IMR-90 (cell line): ENCODE measurements at places on chromosomes 5 and 9. TPM values are rescaled to one million over a fixed set of nuclear protein-coding genes. Genes with fewer than 3 reads are reported as not detected.

- no peak overlapping the region for H3K4me3 ChIP-seq
- H3K36me3 ChIP-seq = no peaks in the 10 kb centered on the region
- no peak for DNase-seq
- H3K4me1 ChIP-seq = no peaks in the 10 kb centered on the region
Measured at GRCh38 chr9:117303643-117304230, 111.1 kb downstream of the ASTN2 start.

DNA sequence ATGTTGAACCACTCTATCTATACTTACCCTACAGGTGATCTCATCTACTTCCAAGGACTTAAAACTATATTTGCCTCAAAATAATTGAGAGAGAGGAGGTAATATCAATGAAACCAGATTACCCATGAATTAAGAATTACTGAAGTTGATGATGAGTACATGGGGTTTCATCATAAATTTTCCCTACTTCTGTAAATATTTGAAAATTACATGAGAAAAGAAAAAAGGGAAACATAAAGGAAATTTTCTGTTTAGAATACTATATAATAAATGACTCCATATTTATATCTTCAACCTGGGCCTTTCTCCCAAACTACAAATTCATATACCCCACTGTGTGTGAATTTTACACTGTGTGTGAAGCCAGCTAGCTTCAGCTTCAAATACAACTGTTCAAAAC lies 2.6 kb downstream of the TSTD2 start:
- H3K27me3 ChIP-seq = no peaks in the 10 kb centered on the region
- no peak overlapping the region for H3K27ac ChIP-seq
- 0 out of 2 replicates have a peak, but pooled peaks cover under 1% of the 10 kb centered on the region for H3K36me3 ChIP-seq
- H3K4me3 ChIP-seq = no peak overlapping the region
- peaks cover 11% of the 10 kb centered on the region for H3K4me1 ChIP-seq
- no peak for DNase-seq

DNA sequence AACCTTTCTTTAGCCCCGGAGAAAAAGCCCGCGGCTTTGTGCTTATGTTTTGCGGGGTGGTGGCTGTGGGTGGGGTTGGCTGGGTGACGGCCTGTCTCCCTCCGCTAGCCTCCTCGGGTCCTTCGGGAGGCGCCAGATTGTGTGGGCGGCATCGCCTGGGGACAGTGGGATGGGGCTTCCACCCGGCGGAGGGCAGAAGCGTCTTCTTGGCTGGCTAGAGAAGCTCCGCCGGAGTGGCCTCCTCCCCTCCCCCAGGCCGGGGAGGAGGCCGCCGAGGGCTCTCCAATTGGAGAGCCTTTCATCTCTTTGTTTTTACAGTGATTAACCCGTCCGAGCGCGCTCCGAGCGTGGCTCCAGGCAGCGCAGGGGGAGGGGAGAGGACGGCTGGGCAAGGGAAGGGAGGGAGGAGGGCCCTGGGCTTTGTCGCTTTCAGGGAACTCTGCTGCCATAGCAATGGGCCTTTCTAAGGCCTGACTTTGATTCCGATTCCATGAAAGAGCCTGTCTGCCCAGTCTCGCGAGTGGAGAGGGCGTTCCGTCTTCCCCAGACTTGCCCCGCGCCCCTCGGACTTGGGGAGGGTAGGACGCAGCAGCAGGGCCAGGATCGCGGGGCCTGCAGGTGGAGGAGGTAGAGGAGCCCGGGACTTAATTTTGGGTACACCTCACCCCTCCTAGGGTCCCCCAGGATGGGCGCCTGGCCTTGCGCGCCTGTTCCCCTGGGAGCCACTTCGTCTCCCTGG lies 36.7 kb upstream of the TIFAB start:
- peaks cover 58% of the 10 kb centered on the region for H3K27me3 ChIP-seq
- no peaks in the 10 kb centered on the region for H3K36me3 ChIP-seq
- DNase-seq = peak; percentile 73
- peak overlapping the region; percentile 51 for H3K4me3 ChIP-seq

DNA sequence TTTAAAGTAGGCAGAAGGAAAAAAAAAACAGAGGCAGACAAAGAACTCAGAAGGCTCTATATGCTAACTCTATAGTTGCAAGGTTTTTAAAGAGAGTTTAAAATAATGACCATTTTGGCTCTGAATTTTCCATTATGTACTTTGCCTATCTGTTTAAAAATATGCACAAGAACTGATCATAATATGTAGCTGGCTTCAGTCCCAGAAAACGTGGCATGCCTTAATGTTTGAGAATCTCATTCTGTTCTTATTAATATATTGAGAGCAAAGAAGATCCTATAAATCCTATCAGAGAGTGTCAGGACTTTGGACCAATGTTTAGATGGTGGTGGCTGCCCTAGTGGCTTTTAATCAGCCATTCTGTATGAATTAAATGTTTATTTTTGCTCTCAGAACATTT lies 121.5 kb downstream of the JMY start:
- no peaks in the 10 kb centered on the region for H3K4me1 ChIP-seq
- H3K4me3 ChIP-seq = no peak overlapping the region
- no peaks in the 10 kb centered on the region for H3K27me3 ChIP-seq
- H3K36me3 ChIP-seq = no peaks in the 10 kb centered on the region

REEP2 gene
- 17.0 and 17.1 TPM in 2 replicates for polyA plus RNA-seq

- H3K27ac ChIP-seq = no peak overlapping the region
- no peak for DNase-seq
- H3K36me3 ChIP-seq = peaks cover 23% of the 10 kb centered on the region
- no peaks in the 10 kb centered on the region for H3K27me3 ChIP-seq
- peaks cover 23% of the 10 kb centered on the region for H3K4me1 ChIP-seq
Measured at GRCh38 chr9:93124793-93125192, 9.3 kb downstream of the NINJ1 start.

C9orf152 gene
- polyA plus RNA-seq = not detected in 2 replicates

- H3K4me3 ChIP-seq = peak overlapping the region; percentile 70
- H3K36me3 ChIP-seq = no peaks in the 10 kb centered on the region
- H3K27ac ChIP-seq = peak overlapping the region; percentile 98
- peak; percentile 58 for DNase-seq
- no peaks in the 10 kb centered on the region for H3K27me3 ChIP-seq
Measured at GRCh38 chr9:129610473-129611306, 10.2 kb downstream of the C9orf50 start.

TAL2 gene
- polyA plus RNA-seq = 0.26 TPM in 1 of 2 replicates, not detected in the other

DNA sequence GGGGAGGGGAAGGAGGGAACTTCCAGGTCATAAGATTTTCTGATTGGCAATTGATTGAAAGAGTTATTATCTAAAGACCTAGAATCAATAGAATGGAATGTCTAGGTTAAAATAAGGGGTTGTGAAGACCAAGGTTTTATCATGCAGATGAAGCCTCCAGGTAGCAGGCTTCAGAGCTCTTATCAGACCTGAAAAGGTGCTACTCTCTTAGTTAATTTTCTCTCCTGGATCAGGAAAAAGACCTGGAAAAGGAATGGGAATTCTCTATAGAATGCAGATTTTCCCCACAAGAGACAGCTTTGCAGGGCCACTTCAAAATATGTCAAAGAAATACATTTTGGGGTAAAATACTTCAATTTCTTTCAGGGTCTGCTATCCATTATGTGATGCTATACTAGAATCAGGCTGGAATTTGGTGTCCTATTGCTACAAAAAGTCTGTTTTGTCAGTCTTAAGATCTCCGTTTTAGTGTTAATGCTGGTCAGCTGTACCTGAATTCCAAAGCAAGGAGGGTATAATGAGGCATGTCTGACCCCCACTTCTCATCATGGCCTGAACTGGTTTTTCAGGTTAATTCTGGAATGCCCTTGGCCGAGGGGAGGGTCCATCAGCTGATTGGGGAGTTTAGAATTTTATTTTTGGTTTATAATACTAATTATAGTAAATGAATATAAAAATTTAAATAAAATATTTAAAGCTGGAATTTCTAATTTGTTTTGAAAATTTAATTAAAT lies 16.6 kb upstream of the STOM start:
- DNase-seq = no peak
- H3K4me1 ChIP-seq = peaks cover 6% of the 10 kb centered on the region
- no peaks in the 10 kb centered on the region for H3K36me3 ChIP-seq

DNA sequence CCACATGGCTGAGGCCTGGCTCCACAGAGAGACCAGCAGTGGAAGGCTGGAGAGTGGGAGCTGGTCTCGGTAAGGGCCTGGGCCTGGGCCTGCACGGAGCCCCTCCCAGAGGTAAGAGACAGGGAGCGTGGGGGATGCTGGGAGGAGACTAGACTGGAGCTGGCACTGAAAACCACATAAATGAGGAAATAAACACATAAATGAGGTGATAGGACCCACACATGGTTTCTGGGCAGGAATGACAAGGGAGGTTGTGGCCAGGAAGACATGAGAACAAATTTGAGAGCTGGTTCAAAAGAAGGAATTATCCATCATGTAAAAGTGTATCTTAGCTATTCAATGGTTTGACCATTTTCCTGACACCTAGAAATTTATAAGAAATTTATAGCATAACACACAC lies 451.7 kb upstream of the DAP start:
- no peak overlapping the region for H3K27ac ChIP-seq
- no peak for DNase-seq
- H3K36me3 ChIP-seq = no peaks in the 10 kb centered on the region
- no peaks in the 10 kb centered on the region for H3K4me1 ChIP-seq
- H3K27me3 ChIP-seq = no peaks in the 10 kb centered on the region
- H3K4me3 ChIP-seq = no peak overlapping the region

GADD45G gene
- 0.15 and 0.30 TPM in 2 replicates for polyA plus RNA-seq

TNPO1 gene
- polyA plus RNA-seq = 42.5 and 45.5 TPM in 2 replicates

- H3K27me3 ChIP-seq = no peaks in the 10 kb centered on the region
- no peak overlapping the region for H3K27ac ChIP-seq
- no peak for DNase-seq
Measured at GRCh38 chr5:9529041-9529480, 16.8 kb downstream of the SEMA5A start.

GRCh38 chr5:138457531-138458275 lies 7.6 kb upstream of the EGR1 start:
- H3K4me3 ChIP-seq = no peak overlapping the region
- DNase-seq = no peak
- no peaks in the 10 kb centered on the region; the same call in 1 of the 2 replicates for H3K4me1 ChIP-seq
- no peaks in the 10 kb centered on the region for H3K36me3 ChIP-seq
- H3K27me3 ChIP-seq = peaks cover 13% of the 10 kb centered on the region

- H3K4me3 ChIP-seq = no peak overlapping the region
- H3K4me1 ChIP-seq = peaks cover 2% of the 10 kb centered on the region; the same call in 1 of the 2 replicates
- no peak overlapping the region for H3K27ac ChIP-seq
Measured at GRCh38 chr5:113451797-113452196, 17.0 kb upstream of the TSSK1B start.

DNA sequence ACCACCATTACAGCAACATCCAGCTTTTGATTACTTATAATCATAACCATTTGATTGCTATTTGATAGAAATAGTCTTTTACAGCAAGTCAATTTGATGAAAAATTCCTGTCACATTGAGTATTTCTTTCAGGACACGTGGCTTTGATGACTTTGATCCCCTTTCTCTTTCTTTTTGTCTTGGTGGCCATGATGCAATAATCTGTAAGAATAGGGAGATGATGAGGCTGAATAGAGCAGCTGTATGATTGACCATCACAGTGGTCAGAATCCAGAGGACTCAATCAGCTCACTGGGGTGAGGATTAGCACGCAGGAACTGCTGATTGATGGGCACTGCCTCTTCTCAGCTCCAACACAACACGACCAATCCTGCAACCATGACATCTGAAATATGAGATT lies 262.7 kb downstream of the PARP8 start:
- no peaks in the 10 kb centered on the region for H3K4me1 ChIP-seq
- no peak overlapping the region for H3K27ac ChIP-seq
- H3K4me3 ChIP-seq = no peak overlapping the region
- H3K27me3 ChIP-seq = no peaks in the 10 kb centered on the region
- no peaks in the 10 kb centered on the region for H3K36me3 ChIP-seq

- no peak overlapping the region for H3K27ac ChIP-seq
- H3K36me3 ChIP-seq = peaks cover 2% of the 10 kb centered on the region; the same call in 1 of the 2 replicates
- H3K4me1 ChIP-seq = peaks cover 4% of the 10 kb centered on the region
- DNase-seq = no peak
- H3K4me3 ChIP-seq = no peak overlapping the region
- no peaks in the 10 kb centered on the region for H3K27me3 ChIP-seq
Measured at GRCh38 chr9:133945977-133946753, 46.0 kb downstream of the VAV2 start.

GRCh38 chr5:13859270-13860065 lies 85.0 kb downstream of the DNAH5 start:
- H3K4me3 ChIP-seq = no peak overlapping the region
- no peak overlapping the region for H3K27ac ChIP-seq
- H3K4me1 ChIP-seq = no peaks in the 10 kb centered on the region
- DNase-seq = peak; percentile 3
- H3K36me3 ChIP-seq = peaks cover 18% of the 10 kb centered on the region

MYO10 gene
- 39.9 and 41.9 TPM in 2 replicates for polyA plus RNA-seq

- H3K27me3 ChIP-seq = no peaks in the 10 kb centered on the region
- H3K36me3 ChIP-seq = 0 out of 2 replicates have a peak, but pooled peaks cover 1% of the 10 kb centered on the region
- no peak for DNase-seq
Measured at GRCh38 chr9:16752601-16753000, 117.9 kb downstream of the BNC2 start.

GRCh38 chr5:172902497-172903472 lies 56.4 kb upstream of the RPL26L1 start:
- peaks cover 16% of the 10 kb centered on the region for H3K36me3 ChIP-seq
- H3K4me1 ChIP-seq = peaks cover 55% of the 10 kb centered on the region
- DNase-seq = peak; percentile 99

RNF224 gene
- polyA plus RNA-seq = not detected in 2 replicates

- peaks cover 3% of the 10 kb centered on the region; the same call in 1 of the 2 replicates for H3K27me3 ChIP-seq
- peak; percentile 80 for DNase-seq
- no peak overlapping the region for H3K4me3 ChIP-seq
- peaks cover 2% of the 10 kb centered on the region; the same call in 1 of the 2 replicates for H3K36me3 ChIP-seq
- peaks cover 6% of the 10 kb centered on the region for H3K4me1 ChIP-seq
Measured at GRCh38 chr9:126844085-126844484, 16.4 kb upstream of the ZBTB34 start.

DNA sequence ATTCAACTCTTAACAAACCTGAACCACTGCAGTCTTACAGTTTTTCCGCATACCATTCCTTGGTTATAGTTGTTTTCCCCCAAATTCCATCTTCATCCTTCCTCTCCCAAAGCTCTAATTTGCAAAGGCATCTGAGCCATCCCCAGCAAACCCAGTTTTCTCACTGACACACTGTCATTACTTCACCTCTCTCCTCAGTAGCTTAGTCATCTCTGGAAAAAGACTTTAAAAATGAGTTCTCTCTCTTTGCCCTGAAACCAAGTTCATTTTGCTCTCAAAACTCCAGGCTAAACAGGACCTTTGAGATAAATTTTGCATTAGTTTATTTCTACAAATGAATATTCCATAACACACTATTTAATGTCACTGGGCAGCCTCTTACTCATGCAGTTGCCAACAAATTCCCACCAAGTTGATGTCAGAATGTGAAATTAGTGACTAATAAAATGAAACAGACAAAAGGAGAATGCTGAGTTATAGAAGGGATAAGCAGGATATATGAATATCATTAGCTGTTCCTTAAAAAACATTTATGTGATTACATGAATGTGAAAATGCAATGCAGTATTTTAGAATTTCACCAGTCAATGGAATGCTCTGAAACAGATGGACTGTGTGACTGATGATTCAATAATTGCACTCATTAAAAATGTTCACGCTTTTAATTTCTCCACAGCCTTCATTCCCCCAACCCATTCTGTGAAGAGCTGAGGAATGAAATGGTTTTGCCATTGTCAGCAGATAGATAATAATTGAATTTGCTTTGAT lies 107.4 kb upstream of the DMAC1 start:
- H3K36me3 ChIP-seq = no peaks in the 10 kb centered on the region
- no peaks in the 10 kb centered on the region for H3K27me3 ChIP-seq
- no peak for DNase-seq

GRCh38 chr5:77391240-77391765 lies 100.8 kb downstream of the WDR41 start:
- H3K36me3 ChIP-seq = no peaks in the 10 kb centered on the region
- no peak overlapping the region for H3K27ac ChIP-seq
- no peaks in the 10 kb centered on the region; the same call in 1 of the 2 replicates for H3K4me1 ChIP-seq

GRCh38 chr5:175878544-175879438 lies 7.4 kb downstream of the CPLX2 start:
- H3K27ac ChIP-seq = no peak overlapping the region
- no peaks in the 10 kb centered on the region for H3K36me3 ChIP-seq
- H3K4me3 ChIP-seq = no peak overlapping the region
- no peak for DNase-seq

- peaks cover 19% of the 10 kb centered on the region for H3K4me1 ChIP-seq
- DNase-seq = no peak
- H3K27ac ChIP-seq = peak overlapping the region; percentile 57
Measured at GRCh38 chr5:135194126-135194488, 160.1 kb upstream of the PITX1 start.
